CD4-positive, alpha-beta T cell treated with Interleukin-2 at 100 ng/mL for 4 hours (primary cell): ENCODE measurements at places on chromosomes 12 and 14.

DNA sequence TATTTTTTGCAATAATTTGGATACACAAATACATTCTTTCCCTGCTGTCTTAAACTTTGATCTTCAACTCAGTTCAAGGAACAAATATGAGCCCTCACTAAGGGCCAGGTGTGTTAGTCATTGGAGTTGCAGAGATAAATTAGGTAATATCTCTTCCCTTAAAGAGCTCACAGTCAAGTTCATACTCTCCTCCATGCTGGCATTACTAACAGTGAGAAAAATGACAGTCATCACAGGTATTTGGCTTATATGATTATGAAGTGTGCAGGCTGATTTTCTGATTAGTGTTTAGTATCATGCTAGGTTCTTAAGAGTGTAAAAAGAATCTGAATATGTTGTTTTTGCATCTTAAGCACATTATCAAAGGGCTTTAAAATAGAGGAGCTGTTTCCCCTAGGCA, 594.7 kb downstream of the CCER1 start:
- DNase-seq: no peak

- DNase-seq: no peak
These were observed 769 bp upstream of the VTI1B start for GRCh38 chr14:67675219-67675582.

- DNase-seq: no peak
These were observed 11.9 kb upstream of the SMARCD1 start for GRCh38 chr12:50073206-50073605.

DNA sequence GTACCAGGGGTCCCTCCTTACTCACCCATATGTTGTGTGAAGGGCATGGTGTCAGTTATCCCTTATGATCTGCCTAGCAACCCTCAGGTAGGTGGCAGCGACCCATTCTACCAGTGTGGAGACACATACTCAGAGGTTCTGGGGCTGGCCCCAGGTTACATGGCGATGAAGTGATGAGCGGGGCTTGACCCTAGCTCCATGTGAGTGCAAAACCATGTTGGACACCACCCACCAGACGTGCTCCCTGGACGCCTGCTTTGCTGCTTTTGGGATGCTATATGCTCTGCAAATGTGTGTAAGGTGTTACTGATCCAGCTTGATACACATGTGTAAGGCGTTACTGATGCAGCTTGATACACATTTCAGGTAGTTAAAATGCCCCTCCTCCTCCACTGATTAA, 33.3 kb downstream of the EP400 start:
- no peak for DNase-seq

GRCh38 chr12:19236656-19237055, 107.1 kb downstream of the PLEKHA5 start:
- DNase-seq: no peak

DNA sequence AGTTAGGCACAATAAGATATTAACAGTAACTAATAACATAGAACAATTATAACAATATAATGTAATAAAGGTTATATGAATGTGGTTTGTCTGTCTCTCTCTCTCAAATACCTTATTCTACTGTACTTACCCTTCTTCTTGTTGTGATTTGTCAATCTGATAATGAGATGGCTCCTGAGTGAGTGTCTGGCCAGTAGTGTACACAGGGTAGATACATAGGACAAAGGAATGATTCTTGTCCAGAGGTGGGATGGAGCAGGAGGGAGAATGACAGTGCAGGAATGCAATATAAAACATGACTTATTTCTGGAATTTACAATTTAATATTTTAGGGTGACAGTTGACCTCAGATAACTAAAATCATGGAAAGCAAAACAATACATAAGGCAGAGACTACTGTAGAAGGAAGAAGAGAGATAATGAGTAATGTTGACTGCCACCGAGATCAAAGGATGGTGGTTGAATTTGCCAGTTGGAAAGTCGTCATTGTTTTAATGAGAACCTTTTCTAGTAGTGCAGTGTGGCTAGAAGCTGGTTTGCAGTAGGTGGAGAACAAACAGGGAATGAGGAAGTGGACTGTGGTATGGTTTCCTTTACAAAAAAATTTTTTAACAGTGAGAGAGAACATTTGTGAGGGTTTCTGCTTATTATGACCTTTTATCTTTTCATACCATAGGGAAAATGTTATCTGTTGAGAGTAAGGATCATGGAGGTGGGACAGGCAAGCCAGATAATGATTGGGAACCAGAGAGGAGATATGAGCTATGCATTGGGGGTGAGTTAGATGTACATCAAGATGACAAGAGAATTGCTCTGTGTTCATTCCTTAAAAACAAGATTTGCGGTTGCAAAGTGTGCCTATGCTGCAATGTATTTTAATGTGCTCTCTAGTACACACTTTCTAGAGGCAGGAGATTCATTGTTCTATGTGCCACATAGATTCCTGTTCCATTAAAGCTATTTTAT, 458.3 kb downstream of the BTG1 start:
- DNase-seq: peak; percentile 15

- no peak for DNase-seq
These were observed 171.8 kb downstream of the TMTC2 start for GRCh38 chr12:82858534-82858917.
